Left hindlimb (tissue), 1 donor: ENCODE measurements at places on chromosomes 5 and 9.

DNA sequence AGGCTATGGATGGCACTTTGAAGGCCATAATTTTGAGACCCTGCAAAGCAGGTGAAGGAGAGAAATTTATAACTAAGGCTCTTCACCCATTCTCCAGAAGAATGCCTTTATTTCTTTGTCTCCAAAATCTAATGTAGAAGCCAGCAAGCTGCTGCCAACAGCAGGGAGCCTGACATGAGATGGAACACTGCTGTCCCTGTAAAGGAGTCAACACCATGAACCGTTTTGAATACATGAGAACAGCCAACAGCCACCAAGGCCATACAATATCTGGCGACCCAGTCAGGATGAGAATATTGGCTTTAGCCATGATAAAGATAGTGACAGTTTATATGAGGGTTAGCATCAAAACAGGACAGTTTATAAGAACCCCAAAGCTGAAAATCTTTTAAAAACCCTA is 121.2 kb upstream of the LIFR start:
- DNase-seq: no peak

DNA sequence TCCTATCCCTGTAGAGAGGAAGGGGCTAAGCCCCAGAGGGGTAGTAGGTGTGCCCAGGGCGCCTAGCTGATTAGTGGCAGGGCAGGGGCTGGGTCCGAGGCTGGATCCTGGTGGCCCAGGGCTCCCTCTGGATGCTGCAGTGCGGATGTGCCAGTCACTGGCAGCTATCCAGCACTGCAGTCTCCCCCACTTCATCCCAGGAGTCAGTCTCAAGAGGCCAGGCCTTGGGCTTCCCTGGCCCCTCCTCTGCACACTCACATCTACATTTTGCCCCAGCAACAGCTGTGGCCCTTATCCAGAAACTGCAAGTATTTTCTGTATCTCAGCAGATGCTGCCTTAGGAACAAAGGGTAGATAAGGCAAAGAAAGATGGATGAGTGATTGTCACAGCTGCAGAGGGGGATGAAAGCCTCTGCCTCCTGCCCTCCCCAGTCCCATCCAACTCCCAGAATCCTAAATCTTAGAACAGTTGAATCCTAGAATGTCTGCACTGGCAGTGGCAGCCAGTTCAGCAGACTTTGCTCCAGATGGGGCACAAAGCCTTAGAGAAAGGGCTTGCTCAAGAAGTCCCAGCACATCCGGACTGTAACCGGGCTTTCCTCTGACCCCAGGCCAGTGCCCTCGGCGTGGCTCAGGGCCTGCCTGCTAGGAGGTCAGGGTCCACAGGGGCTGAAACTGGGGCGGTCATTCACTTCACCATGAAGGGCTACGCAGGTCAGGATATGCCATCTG is 1.6 kb downstream of the ANXA6 start:
- DNase-seq: peak; percentile 62

DNA sequence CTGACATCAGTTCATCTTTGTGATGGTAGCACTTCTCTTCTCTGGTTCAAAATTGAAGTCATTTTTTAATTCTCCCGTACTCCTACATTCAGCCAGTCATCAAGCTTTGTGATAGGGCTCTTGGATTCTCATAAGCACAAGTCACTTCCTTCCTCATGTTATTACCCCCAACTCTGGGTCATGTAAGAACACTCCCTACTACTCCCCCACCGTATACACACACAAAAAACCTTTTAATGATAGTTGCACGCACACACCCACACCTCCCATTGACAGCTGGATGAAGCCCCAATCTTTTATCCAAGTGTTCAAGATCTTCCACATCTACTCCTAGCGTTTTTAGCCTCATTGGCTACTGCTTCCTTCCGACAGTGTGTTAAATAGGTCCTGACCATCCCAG is 16.8 kb downstream of the KDM3B start:
- DNase-seq: no peak

GRCh38 chr9:128995791-128996190 is 32.3 kb downstream of the SH3GLB2 start:
- DNase-seq: no peak

- no peak for DNase-seq
These were observed 228.2 kb upstream of the KLF4 start for GRCh38 chr9:107717529-107718314.

- DNase-seq: no peak
These were observed 89.9 kb upstream of the CPEB4 start for GRCh38 chr5:173798127-173798810.

- DNase-seq: no peak
These were observed 90.5 kb upstream of the CDH10 start for GRCh38 chr5:24735284-24735683.

GRCh38 chr9:126429190-126429589 is 102.6 kb downstream of the MVB12B start:
- no peak for DNase-seq

DNA sequence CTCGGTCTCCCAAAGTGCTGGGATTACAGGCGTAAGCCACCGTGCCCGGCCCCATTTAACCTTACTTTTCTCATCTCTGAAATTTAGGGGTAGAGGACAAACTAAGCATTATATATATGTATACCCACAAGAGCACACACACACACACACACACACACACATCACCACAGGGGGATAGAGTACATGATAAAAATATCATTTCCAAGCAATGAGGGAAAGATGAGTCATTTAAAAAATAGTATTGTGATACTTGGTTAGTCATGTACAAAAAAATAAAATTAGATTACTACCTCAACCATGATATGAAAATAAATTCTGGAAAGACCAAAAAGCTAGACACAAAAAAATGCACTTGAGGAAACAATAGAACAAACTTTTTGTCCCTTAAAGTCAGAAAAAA is 67.2 kb downstream of the CDH18 start:
- no peak for DNase-seq
